ENCODE measurements at places on chromosomes 7 and 10.
A peak's percentile ranks its signal among the peaks of the same experiment; 100 is the strongest.

- DNase-seq: no peak
Measured at GRCh38 chr7:138396251-138397070, 63.6 kb upstream of the TRIM24 start.

DNA sequence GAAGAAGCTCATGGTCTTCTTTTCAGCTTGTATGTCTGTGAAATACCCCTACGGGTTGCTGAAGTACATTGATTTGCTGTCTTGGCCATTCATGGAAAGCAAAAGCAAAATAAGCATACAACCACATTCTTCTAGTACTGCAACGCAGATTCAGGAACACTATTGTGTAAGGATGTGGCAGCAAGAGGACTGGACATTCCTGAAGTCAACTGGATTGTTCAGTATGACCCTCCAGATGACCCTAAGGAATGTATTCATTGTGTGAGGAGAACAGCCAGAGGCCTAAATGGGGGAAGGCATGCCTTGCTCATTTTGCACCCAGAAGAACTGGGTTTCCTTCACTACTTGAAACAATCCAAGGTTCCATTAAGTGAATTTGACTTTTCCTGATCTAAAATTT lies 133.4 kb upstream of the ANKRD1 start:
- DNase-seq: no peak

DNA sequence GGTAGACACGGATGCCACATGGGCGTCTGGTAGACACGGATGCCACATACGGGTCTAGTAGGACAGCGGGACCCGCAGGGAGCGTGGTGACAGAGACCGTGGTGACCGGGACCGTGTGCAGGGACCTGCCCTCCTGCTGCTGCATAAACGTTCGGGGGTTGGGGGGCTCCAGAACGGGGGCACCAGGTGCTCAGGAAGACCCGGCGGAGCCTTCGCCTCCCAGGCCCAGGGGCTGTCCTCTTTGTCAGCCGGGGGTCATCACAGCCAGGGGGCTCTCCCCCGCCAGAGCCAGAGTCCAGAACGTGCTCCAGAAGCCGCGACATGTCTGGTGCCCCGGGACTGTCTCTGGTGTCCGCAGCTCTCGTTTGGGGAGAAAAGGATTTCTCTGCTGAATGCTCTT lies 69.2 kb upstream of the ADGRA1 start:
- no peak for DNase-seq

DNA sequence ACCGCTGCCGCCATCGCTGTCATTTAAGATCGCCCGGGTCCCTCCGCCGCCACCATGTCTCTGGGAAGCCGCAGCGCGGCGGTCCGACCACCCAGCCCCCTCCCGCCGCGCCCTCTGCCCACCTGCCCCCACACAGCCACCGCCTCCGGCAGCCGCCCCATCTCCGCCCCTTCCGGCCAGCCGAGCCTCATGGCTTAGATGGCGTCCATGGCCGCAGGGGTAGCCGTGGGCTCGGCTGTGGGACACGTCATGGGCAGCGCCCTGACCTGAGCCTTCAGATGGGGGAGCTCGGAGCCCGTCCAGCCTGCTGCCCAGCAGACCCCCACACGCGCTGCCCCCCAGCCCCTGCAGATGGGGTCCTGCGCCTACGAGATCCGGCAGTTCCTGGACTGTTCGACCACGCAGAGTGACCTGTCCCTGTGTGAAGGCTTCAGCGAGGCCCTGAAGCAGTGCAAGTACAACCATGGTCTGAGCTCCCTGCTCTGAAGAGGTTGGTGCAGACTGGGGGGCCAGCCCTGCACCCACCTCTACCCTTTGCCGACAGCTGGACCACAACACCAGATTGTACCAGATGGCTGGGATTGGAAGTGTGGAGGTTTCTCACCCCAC lies 38.0 kb upstream of the TARP start:
- peak; percentile 44 for DNase-seq

GRCh38 chr7:119943942-119944600 lies 328.9 kb upstream of the KCND2 start:
- DNase-seq: no peak

GRCh38 chr10:88958721-88959120 lies 6.1 kb upstream of the ACTA2 start:
- no peak for DNase-seq

All from activated CD4-positive, alpha-beta T cell treated with anti-CD3 and anti-CD28 coated beads, Interleukin-2, Interleukin-6, amounts not matched to agents 100 ng/mL and 50 ng/mL, durations not matched to agents 16 hours and 8 hours (primary cell).